ENCODE measurements at places on chromosomes 13 and 19.

DNA sequence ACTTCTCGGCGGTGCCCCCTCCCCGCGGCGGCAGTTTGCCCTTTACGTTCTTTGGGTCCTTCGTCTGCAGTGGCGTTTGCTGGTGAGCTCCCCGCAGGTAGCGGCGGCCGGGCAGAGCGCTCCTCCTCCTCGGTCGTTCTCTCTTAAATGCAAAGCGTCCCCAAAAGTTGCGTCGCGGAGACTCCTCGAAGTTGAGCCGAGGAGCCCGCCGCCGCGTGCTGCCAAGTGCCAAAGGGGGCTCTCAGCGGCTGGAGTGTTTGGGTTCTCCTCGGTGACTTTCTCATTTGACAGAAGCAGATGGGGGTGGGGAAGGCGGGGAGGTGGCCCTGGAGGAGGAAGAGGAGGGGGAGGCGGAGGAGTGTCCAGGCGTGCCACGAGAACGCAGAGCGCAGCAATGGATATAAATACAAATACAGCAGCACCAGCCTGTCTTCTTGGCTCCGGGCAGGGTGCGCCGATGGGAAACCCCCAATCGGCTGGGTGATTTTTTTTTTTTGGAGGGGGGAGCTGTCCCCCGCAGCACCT, at the start of gene SOX21:
Gene SOX21, minus strand, starts transcription at position 259 of the 525 bp plus-strand sequence. CDS start 496 bp downstream, outside the sequence.
- no peak for DNase-seq

- DNase-seq = no peak
Observed at GRCh38 chr19:8451885-8452284, 7.1 kb downstream of the HNRNPM start.

- no peak for DNase-seq
Observed at GRCh38 chr13:104534847-104535246, 1468.6 kb upstream of the SLC10A2 start.

- no peak for DNase-seq
Observed at GRCh38 chr13:85864963-85865530, 65.8 kb upstream of the SLITRK6 start.

- no peak for DNase-seq
Observed at GRCh38 chr13:24652359-24652758, 27.8 kb upstream of the ATP12A start.

- DNase-seq = no peak
Observed at GRCh38 chr19:54345938-54346386, 7.0 kb upstream of the LILRA4 start.

DNA sequence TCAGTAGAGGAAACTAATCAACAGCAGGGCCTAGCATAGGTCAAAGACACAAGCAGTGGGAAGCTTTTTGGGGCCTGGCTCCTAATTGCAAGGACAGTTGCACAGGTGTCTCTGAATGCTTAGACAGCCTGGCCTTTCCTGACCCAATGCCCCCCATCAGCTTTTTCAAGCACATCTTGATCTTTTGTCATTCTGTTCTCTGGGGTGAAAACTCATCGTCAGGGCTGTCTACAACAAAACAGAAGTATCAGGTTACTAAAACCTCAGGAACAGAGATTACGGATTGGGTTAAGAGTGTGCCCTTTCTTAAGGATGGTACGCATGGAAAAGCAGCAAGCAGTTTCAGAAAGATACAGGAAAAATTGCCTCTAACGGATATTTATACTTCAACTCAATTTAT, 8.3 kb upstream of the ZNF254 start:
- no peak for DNase-seq

- no peak for DNase-seq
Observed at GRCh38 chr13:51262501-51263211, 40.5 kb downstream of the FAM124A start.

DNA sequence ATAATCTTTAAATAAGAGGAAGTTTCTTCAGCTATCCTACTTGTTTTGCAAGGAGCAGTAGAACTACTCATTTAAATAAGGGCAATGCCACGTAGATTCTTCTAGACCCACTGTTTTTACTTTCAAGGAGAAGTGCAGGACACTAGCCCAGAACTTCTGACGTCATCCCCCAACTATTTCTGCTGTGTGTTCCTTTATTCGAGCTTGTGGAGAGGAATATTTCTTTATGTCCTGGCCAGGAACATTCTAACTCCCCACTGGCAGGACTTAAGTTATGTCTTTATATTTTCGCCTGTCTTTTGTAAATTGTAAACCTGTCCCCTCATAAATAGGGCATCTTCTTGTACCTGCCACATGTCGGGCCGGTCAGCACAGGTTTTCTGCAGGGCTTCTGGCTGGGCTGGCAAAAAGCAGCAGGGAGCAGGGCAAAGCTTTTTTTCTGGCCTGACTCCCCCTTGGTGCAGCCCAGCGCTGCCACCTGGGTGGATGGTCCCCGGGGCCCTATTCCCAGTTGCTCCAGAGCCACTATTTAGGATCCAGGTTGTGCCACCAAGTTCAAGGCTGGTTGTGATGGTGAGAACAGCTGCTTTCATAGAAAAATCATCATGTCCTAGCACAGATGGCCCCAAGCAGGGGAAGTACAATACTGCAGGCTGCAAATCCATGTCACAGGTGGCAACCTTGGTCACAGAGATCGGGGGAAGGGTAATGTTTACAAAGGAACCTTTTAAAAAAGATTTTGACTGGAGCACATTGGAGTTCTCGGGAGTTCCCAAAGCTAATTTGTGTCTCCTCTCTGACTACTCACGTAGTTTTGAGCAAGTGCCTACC, 1.8 kb downstream of the MBNL2 start:
- no peak for DNase-seq

DNA sequence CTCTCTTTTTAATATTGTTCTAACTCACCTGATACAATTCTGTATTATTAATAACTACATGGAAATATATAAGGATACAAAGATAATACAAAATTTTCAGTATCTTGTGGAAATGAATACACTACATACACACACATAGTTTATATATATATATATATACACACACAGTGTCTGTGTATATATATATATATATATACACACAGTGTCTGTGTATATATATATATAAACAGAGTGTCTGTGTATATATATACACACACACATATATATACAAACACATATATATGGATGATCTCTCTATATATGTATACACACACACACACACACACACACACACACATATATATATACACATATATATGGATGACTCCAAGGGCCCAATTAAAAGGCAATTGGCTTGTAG, 749.1 kb downstream of the DACH1 start:
- DNase-seq = no peak

GRCh38 chr13:94433055-94433961, 46.2 kb downstream of the DCT start:
- DNase-seq = no peak

DNA sequence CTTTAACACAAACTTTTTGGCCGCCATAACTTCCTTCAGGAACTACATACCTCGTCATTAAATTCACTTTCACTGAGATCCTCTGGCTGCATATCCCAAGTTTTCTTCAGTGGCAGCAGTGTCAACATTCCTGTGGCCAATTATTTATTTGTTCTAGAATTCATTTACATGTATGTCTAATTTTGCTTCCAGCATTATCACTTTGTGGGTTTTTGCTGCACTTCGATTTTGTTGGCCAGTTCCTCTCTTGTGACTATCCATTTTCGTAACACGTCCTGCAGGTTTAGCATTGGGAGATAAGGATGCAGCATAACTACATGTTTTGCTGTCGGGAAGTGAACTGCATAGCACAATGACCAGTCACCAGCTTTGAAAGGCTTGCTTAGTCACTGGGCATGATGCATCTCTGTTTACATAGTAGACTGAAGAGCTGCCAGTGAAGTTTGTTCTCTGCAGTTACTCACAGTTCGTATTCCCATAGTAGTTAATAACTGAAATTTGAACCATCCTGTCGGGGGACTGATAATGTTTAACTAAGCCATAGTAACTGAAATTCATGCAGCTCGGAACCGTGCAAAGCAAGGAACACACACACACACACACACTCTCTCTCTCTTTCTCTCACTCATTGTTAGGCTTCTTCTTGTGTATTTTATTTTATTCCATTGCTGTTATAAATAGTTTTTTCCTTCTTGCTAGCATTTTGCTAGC, 28.3 kb downstream of the ZNF507 start:
- DNase-seq = no peak

GRCh38 chr19:48868114-48868886, at the start of gene PLEKHA4:
TSS of gene PLEKHA4 (minus strand) at chr19:48868617. CDS start at chr19:48867620, 997 bp downstream.
- DNase-seq = no peak

GRCh38 chr13:48316826-48317510, 13.4 kb downstream of the RB1 start:
- DNase-seq = no peak

DNA sequence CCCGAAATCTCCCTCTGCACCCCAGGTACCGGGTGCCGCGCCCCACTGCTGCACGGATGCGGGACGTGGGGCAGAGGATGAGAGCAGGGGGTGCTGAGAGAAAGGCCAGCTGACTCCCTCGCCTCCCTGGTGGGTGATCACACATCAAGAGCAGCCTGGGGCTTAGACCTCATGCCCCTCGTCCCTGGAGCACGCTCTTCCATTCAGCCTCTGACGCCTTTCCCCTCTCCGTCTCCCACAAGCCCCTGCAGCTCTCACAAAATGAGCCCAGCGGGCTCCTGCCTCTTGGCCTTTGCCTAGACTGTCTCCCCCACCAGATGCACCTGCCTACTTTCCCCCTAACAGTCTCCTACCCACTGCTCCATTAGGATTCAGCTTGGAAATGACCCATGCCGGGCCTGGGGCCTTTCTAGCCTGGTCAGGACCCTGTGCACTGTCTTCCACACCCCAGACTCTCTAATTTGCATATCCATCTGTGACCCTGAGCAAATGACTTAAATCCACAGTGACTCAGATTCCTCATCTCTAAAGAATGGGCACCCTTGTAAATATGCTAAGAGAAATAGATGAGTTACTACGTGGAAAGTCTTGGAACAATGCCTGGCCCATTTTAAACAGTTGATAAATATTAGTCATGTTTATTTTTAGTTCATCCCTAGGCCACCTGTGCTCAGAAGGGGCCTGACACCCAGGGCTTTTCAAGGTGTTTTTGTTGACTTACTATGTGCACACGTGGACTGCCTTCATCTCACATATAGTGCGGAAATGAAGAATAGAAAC, 582 bp upstream of the PTPRH start:
- no peak for DNase-seq

GRCh38 chr13:22744688-22745452, 435.9 kb upstream of the SGCG start:
- no peak for DNase-seq

DNA sequence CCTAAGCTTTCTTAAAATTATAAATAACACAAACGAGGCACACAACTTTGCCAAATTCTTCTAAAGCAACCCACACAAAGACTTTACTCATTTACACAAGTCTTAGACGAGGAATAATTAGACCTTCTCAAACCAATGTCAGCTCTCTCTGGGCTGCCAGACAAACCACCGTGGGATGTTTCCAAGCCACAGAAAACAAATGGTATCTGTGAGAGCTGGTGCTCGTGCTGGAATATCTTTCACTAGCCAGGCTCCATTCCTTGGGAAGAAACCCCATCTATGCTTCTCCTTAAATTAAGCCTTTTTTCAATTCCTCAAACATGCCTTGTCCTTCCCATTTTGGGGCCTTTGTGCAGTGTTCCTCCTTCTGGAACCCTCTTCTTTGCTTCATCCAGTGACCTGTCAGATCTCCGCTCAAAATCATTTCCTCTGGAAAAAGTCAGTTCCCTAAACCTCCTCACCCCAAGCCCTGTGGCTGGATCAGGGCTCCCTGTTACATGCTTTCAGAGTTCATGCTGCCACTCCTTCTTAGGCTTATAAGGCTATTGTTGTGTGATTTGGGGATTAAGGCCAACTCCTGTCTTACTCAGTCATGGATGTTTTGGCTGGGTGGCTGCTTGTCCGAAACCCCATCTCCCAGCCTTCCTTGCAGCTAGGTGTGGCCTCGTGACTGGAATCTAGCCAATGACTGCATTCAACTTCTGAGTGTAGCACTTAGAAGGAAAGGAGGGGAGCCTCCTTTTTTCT, 64.2 kb upstream of the GTF2F2 start:
- DNase-seq = no peak

- DNase-seq = no peak
Observed at GRCh38 chr19:38250821-38251563, 5.2 kb downstream of the PPP1R14A start.

DNA sequence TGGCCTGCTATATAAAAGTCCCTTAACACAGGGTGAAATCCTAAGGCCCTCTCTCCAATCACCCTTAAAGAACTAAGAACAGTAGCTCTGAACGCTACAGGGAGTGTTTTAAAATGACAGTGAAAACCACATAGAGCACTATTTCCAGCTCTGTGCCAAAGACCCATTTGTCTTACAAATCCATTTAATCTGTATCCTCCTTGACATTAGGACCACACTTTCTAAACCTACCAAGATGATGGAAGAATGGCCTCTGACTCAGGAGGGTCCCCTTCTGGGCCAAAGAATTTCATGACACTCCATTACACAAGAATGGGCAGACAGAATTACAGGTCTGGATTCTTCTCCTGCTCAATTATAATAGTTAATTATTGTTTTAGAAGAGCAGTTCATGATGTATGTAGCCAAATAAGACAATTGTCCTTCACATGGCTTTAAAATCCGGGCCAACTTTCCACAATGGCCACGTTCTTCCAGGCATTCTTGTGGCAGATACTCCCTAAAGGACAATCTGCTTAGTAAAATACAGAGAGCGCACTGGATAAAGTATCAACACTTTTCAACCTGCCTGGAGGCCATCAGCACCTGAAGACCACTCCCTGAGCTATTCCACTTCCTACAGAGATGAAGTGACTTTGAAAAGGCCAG, 61.0 kb downstream of the STK24 start:
- no peak for DNase-seq

GRCh38 chr13:20672772-20673171, 30.7 kb upstream of the IL17D start:
- DNase-seq = no peak

DNA sequence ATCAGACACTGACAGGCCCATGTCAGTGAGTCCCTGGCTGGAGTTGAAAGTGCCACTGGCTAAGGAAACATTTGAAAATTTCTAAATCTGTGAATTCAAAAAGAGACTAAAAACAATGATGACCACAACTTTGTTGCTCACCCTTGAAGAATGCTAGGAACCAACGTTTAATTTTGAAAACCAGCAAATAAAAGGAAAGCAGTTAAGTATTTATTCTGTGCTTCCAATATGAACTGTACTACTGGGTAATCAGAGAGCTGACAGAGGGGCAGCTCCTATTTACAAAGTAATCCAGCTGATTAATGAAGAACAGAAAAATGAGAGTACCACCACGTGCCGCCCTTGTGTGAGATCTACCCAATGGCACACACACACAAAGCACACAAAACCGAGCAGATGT, 44.7 kb upstream of the LATS2 start:
- no peak for DNase-seq

GRCh38 chr13:51175639-51176038, 46.6 kb upstream of the FAM124A start:
- no peak for DNase-seq

GRCh38 chr13:99255271-99255670, 2.9 kb downstream of the GPR18 start:
- DNase-seq = no peak

DNA sequence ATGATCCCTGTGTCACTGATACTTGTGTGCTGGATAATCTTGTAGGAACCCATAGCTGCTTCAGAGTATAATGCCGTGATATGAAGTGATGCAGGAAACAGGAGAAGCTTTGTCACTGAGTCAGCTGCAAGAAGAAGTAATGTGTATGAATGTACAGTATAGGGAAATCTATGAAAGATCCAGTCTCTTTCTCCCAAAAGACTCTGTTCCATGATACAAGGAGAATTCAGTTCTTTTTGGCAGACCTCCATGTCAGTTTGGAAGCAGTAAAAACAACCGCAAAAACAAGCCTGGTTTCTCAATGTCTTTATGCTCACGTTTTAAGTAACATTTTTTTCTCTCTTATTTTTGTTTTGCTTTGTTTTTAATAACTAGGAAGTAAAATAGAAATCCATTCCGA, 33.9 kb downstream of the PCDH17 start:
- DNase-seq = no peak

GRCh38 chr19:2449019-2449418, 7.7 kb downstream of the LMNB2 start:
- DNase-seq = no peak
